Caco-2 (cell line): ENCODE measurements at places on chromosomes 5 and 9.
A peak's percentile ranks its signal among the peaks of the same experiment; 100 is the strongest.

GRCh38 chr5:90326995-90327394 lies 82.6 kb downstream of the CETN3 start:
- no peaks in the 10 kb centered on the region for H3K4me1 ChIP-seq
- no peaks in the 10 kb centered on the region for H3K27me3 ChIP-seq
- no peak for DNase-seq
- no peaks in the 10 kb centered on the region for H3K36me3 ChIP-seq

GRCh38 chr9:135443797-135444425 lies 35.7 kb upstream of the PPP1R26 start:
- no peaks in the 10 kb centered on the region for H3K27me3 ChIP-seq
- H3K4me1 ChIP-seq: no peaks in the 10 kb centered on the region
- no peak overlapping the region for H3K4me3 ChIP-seq
- H3K36me3 ChIP-seq: no peaks in the 10 kb centered on the region
- no peak overlapping the region for H3K27ac ChIP-seq

GRCh38 chr9:91949946-91950664 lies at the start of gene ROR2:
Gene ROR2, minus strand, starts transcription at chr9:91950228.
- no peak within 1 kb of the TSS for H3K27ac ChIP-seq
- peak; percentile 76 for DNase-seq
- H3K4me3 ChIP-seq: peak within 1 kb of the TSS; percentile 29

DNA sequence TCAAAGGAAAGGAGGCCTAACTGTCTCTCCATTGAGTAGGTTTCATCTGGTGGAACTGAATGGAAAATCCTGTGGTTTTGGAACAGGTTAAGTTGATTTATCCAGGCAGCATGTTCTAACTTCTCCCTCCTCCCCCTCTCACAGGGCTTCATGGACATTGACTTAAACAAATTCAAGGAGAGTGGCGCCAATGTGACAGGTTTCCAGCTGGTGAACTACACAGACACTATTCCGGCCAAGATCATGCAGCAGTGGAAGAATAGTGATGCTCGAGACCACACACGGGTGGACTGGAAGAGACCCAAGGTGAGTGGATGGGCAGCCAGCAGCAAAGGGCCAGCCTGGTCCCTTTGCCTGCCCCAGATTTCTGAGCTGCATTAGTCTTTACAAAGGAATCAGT lies 183.9 kb downstream of the GRIA1 start:
- no peaks in the 10 kb centered on the region for H3K4me1 ChIP-seq
- no peak for DNase-seq
- peaks cover 1% of the 10 kb centered on the region for H3K27me3 ChIP-seq
- no peak overlapping the region for H3K4me3 ChIP-seq
- H3K27ac ChIP-seq: no peak overlapping the region
